ENCODE measurements at places on chromosomes 2 and 18. TPM values are rescaled to one million over a fixed set of nuclear protein-coding genes. Genes with fewer than 3 reads are reported as not detected.

The ITGB1BP1 gene
- polyA plus RNA-seq, result 172 TPM

The RIT2 gene
- polyA plus RNA-seq, result not detected

The KCNK3 gene
- 24.8 TPM for polyA plus RNA-seq

The DSG1 gene
- polyA plus RNA-seq, result 0.01 TPM

The CNOT9 gene
- polyA plus RNA-seq, result 12.9 TPM

The NAT8 gene
- polyA plus RNA-seq, result not detected

The FRZB gene
- 0.97 TPM for polyA plus RNA-seq

The FEV gene
- not detected for polyA plus RNA-seq

The CAVIN2 gene
- polyA plus RNA-seq, result 47.9 TPM

The TNFAIP6 gene
- polyA plus RNA-seq, result 0.38 TPM

The DIPK1C gene
- 0.10 TPM for polyA plus RNA-seq

The FOXI3 gene
- polyA plus RNA-seq, result not detected

The TRIM43 gene
- not detected for polyA plus RNA-seq

The SERPINB11 gene
- not detected for polyA plus RNA-seq

The CYRIA gene
- polyA plus RNA-seq, result 6.8 TPM

The TRIP12 gene
- 17.8 TPM for polyA plus RNA-seq

The ARHGEF33 gene
- polyA plus RNA-seq, result 0.14 TPM

The DPP10 gene
- 0.18 TPM for polyA plus RNA-seq

The ARPC2 gene
- 309 TPM for polyA plus RNA-seq
